Renal cortical epithelial cell (primary cell): ENCODE measurements at places on chromosomes 12 and 14. TPM values are rescaled to one million over a fixed set of nuclear protein-coding genes. Genes with fewer than 3 reads are reported as not detected.

Gene RAB3IP
- 45.7 and 75.2 TPM in 2 replicates for total RNA-seq

GRCh38 chr12:106071686-106072085 lies 67.1 kb downstream of the NUAK1 start:
- no peak for DNase-seq

GRCh38 chr12:55446326-55446725 lies 2.5 kb downstream of the OR6C2 start:
- no peak for DNase-seq

- no peak for DNase-seq
Measured at GRCh38 chr12:56601503-56601902, 28.6 kb downstream of the BAZ2A start.

DNA sequence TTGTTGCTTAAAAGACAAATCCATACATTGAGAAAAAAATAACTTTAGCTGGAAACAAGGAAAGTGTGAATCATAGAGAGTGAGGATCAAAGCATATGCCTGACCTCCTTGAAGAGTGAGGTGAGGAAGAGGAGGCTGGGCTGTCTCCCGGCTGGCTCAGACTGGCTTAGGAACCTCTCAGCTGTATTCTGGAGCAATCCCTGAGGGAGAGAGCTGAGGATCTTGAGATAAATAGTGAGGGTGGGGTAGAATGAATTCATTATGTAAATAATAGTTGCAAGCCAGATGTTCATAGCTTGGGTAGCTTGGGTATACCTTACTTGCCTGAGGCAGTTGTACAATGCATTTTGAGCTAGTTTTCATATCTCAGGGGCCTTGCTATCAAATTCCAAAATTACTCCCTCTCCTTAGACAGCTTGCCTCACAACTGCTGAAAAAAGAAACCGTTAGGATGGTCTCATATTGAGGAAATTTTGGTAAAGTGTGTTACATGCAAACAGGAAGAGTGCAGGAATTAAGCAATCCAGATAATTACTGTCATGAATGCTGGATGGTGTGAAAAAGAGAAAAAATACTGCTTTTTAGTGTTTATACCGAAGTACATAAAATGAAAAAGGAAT lies 30.5 kb upstream of the SLC15A5 start:
- DNase-seq, result no peak

Gene AMIGO2
- 154 and 312 TPM in 2 replicates for total RNA-seq

- peak; percentile 73 for DNase-seq
Measured at GRCh38 chr14:57512220-57512619, 18.6 kb upstream of the CCDC198 start.

DNA sequence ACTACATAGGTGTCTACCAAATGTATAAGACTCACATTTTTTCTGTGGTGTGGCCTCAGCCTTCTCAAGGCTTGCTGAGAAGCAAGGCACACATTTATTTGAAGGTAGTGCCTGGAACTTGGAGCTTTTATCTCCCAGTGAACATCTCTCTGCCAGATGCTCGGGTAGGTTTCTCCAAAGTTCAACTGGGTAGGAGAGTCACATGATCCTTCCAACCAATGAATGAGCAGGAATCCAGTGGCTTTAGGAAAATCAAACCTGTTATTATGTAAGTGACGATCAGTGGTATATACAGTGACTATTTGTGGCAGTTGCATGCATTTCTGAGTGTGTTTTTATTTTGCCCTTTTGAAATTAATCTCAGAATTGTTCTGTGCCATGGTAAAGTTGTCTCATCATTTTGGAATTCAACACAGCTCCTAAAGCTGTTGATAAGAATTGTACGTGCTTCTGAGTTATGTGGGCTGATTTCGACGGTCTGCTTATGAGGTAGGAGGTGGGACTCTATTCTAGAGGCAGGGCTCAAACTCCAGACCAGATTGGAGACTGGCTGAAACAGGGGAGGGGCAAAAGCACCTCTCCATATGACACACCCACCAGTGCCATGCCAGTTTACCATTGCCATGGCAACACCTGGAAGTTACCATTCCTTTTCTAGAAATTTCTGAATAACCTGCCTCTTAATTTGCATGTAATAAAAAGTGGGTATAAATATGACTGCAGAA lies 57.6 kb downstream of the EID3 start:
- DNase-seq, result no peak

Gene IL31
- total RNA-seq, result not detected in 2 replicates

GRCh38 chr12:49244176-49244575 lies 20.7 kb upstream of the TUBA1C start:
- peak; percentile 51 for DNase-seq

Gene KRT73
- total RNA-seq, result not detected in 2 replicates

DNA sequence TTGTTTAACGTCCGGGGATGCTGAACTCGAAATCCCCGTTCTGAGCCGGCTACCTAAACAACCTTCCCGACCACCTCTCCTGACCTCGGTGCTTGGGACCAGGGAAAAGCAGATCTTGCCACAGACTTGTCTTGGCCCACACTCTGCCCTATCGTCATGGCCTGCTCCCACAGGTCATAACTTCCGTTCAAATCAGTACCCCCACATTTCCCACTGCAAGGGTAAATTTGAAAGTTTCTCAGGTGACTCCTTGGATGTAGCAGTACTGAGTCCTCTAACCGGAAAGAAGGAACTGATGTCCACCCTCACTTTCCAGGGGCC lies 612 bp upstream of the RBM23 start:
- DNase-seq, result no peak
